ENCODE measurements at places on chromosomes 6 and 20.

GRCh38 chr6:128966934-128967333 is 84.0 kb downstream of the LAMA2 start:
- ATAC-seq = no peak

DNA sequence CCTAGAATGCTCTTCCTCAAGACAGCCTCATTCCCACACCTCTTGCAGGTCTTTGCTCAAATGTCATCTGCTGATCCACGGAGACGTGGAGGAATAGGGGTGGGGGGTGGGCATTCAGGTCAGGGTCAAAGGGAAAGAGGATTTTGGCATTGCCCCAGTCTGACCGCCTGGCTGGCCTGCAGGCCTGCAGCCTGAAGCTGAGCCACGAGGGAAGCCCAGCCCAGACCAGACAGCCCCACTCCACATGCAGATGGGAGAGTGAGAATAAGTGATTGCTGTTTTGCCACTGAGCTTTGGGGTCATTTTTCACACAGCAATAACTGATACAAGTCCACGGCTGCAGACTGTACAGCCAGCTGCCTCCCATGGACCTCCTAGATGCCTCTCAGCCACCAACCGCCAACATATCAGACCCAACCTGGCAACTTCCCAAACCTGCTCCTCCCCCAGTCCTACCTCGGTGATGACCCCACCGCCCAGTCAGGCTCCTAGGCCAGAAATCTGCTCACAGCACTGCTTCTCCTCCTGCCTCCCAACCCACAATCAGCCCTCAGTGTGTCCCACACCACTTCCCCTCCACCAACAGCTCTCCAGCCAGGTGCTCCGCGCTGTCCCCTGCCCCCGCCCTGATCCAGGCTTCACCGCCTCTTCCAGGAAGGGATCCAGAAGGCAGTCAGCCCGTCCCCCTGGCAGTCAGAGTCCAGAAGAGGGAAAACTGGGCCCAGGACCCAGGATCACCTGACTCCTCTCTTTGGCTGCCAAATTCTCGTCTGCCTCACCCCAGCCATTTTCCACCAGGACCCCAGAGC is 14.0 kb downstream of the KIAA1755 start:
- no peak for ATAC-seq

DNA sequence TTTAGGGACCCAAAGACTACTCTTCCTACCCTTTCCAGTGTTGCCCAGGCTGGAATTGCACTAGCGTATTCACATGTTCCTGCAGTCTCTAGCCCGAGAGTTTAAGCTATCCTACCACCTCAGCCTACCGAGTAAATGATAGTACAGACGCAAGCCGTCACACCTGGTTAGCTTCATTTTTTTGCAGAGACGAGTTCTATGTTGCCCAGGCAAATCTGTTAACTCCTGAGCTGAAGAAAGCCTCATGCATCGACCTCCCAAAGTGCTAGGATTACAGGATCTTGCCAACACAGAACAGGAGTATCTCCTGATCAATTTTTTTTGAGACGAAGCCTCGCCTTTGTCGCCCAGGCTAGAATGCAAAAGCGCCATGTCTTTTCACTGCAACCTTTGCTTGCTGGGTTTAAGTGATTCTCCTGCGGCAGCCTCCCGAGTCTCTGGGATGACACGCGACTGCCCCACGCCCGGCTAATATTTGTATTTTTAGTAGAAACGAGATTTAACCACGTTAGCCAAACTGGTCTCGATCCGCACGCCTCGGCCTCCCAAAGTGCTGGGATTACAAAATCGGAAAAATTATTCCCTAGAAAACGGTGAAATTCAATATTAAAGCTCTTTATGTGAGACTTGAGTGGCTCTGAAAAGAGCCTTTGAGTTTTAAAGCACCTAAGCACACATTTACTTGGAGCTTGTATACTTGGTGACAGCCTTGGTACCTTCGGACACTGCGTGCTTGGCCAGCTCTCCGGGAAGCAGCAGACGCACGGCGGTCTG is 128.5 kb downstream of the HFE start:
- ATAC-seq = peak; percentile 44

- peak; percentile 71 for ATAC-seq
Measured at GRCh38 chr6:32971581-32972352, 3.4 kb downstream of the BRD2 start.

DNA sequence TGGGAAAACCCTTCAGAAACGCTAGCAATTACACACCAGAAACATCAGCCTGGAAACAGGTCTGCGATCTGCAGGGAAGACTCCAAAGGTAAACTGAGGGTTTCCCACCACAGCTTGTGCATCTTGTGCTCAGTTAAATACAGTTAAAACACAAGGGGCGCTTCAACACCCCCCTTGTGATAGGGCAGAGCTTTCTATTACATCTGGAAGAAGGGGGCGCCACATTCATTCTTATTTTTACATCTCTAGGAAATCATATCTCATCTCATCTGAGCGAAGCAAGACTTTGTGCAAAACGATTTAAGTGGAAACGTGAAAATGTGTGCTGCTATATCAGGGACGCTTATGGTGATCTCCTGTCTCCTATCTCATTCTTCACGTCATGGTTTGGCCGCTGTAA is 58.5 kb downstream of the PRND start:
- ATAC-seq = no peak

GRCh38 chr6:111722179-111722731 is 116.6 kb upstream of the TRAF3IP2 start:
- 0 out of 3 replicates have a peak, but pooled peaks have one; percentile 16 for ATAC-seq

- peak; percentile 53 for ATAC-seq
Measured at GRCh38 chr6:43496370-43497128, 13.6 kb downstream of the LRRC73 start.

GRCh38 chr6:12037798-12038197 is 25.7 kb downstream of the HIVEP1 start:
- no peak for ATAC-seq

- ATAC-seq = no peak
Measured at GRCh38 chr6:166504100-166504499, 82.4 kb downstream of the RAMACL start.

DNA sequence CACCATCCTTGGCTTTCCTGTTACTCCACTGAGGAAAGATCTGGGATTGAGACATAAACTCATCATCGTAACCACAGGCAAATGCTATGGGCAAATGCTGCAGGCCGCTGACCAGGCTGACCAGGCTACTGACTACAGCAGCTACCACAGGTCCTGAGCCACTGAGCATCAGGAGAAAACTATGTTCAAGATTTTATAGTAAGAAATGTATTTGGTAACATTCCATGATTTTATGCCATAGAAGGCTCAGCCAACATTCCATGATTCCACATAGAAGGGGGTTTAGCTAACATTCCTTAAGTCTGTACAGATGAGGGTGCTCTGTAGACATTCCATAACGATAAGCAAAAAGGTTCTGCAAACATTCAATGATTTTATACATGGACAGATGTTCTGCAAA is 16.1 kb upstream of the B4GALT5 start:
- ATAC-seq = no peak

DNA sequence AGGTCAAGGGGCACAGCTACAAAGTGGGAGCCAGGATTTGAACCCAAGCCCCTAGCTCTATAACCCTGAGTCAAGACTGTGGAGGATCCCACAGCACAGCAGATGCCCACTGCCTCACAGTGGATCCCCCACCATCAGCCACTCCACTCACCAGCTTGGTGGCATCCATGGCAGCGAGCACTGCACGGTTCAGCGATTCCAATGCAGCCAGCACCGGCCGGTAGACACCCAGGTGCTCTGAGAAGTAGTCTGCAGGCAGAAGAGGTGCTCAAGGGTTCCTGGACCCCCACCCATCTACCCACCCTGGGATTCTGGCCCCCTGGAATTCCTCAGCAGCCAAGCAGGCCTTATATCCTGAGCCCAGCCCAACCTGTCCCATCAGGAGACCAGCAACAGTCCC is 2.5 kb downstream of the ACTL10 start:
- no peak for ATAC-seq

- no peak for ATAC-seq
Measured at GRCh38 chr6:39073471-39074355, 25.1 kb downstream of the GLP1R start.

- ATAC-seq = no peak
Measured at GRCh38 chr6:120938164-120938875, 396.0 kb downstream of the TBC1D32 start.

GRCh38 chr20:43789593-43789992 is 62.8 kb upstream of the GTSF1L start:
- ATAC-seq = no peak

- ATAC-seq = peak; percentile 82
Measured at GRCh38 chr6:35294308-35294945, 3.2 kb upstream of the DEF6 start.

Data from SK-N-SH treated with all-trans-retinoic acid at 6 μM for 48 hours (cell line).